ENCODE measurements at places on chromosomes 7 and 10. TPM values are rescaled to one million over a fixed set of nuclear protein-coding genes. Genes with fewer than 3 reads are reported as not detected.

Gene HTR5A
- total RNA-seq = not detected

Gene PLAC9
- not detected for total RNA-seq

Gene PRPS1L1
- total RNA-seq = not detected

Gene NANOS1
- total RNA-seq = 0.31 TPM

Gene PNLIPRP1
- total RNA-seq = not detected

Gene AKR1C2
- total RNA-seq = not detected

Gene FOXP2
- not detected for total RNA-seq

Gene TFEC
- 0.14 TPM for total RNA-seq

Gene UCN3
- total RNA-seq = not detected

Gene BEND7
- not detected for total RNA-seq

Gene UNCX
- not detected for total RNA-seq
